ENCODE measurements at places on chromosomes 16 and 17. TPM values are rescaled to one million over a fixed set of nuclear protein-coding genes. Genes with fewer than 3 reads are reported as not detected.

GRCh38 chr16:3133844-3134243, 985 bp upstream of the ZNF213 start:
- no peak for DNase-seq

GRCh38 chr17:46003907-46004748, 5.1 kb downstream of the STH start:
- DNase-seq: no peak

- DNase-seq: peak; percentile 66
Measured at GRCh38 chr16:68972013-68972412, 128.7 kb downstream of the TANGO6 start.

DNA sequence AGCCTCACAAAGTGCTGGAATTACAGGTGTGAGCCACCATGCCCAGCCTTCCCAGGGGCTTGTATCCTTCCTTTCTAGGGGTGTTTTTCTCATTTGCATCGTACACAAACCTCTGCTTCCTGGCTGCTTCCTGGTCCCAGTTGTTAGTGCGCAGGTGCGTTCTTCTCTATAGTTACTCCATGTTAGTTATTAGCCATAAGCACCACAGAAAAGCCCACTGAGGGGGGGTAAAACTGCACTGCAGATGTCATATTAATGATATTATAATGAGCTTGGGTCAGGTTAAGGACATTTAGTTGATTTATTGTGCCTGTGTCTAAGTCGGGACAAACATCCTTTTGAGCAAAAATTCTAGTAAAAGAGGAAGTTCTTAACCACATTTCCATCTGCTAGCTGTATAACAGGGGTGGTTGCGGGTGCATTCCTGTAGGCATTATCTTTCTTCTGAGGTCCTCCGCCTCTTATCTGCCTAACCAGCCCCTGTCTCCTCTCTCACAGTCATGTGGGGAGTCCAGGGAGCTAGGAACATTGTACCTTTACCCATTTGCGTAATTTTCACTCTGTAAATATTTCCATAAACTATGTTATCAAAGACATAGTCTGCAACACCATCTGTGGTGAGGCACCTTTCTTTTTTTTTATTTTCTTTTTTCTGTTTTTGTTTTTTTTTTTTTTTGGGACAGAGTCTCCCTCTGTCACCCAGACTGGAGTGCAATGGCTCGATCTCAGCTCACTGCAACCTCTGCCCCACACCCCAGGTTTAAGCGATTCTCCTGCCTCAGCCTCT, 23.6 kb upstream of the ATF7IP2 start:
- no peak for DNase-seq

DNA sequence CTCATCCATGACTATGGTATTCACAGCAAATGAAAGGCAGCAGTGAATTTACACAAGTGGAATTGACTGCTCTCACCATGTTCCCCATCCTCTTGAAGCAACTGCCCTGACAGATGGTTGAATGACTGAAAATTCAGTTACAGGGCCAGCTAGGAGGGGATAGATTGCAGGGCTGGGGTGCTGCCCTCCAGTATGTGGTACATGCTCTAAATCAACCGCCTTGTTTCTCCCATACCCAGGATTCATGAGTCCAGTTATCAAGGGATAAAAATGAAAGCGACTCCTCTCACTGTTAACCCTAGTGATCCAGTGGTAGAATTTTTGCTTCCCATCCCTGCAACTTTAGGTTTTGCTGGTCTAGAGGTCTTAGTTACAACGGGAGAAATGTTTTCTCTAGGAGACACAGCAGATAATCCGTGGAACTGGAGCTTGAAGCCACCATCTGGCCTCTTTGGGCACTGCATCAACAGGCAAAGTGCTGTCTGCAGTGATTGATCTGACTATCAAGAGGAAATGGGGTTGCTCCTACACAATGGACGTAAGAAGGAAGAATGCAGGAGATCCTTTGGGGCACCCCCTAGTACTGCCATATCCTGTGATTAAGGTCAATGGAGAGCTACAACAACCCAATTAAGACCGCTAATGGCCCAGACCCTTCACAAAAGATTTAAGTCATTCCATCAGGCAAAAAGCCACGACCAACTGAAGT, 32.0 kb downstream of the SCPEP1 start:
- peak; percentile 70 for DNase-seq

DNA sequence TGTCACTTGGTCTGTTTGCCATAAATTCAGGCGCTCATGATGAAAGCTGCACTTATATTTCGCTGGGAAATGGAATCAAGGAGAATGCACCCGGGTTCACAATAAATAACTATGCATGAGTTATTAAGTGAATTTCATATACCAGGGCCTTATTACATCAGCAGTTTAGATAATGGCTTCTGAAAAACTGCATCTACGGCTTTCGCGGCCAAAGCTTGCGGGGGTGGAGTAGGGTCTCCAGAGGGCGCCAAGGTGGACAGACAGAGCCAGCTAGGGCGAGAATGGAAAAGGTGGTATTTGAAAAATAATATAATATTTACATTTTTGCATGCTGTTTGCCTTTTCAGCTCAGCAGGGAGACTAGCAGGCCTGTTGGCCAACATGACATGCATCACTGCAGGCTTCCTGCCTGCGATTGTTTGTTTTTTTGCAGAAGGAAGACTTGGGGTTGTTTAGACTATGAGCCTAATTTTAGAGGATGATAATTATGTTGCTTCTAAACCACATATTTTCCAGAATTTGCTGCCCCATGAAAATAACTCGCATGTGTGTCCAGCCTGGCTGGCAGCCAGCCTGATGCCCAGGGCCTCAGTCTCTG, 173.8 kb upstream of the IRX3 start:
- DNase-seq: no peak

DNA sequence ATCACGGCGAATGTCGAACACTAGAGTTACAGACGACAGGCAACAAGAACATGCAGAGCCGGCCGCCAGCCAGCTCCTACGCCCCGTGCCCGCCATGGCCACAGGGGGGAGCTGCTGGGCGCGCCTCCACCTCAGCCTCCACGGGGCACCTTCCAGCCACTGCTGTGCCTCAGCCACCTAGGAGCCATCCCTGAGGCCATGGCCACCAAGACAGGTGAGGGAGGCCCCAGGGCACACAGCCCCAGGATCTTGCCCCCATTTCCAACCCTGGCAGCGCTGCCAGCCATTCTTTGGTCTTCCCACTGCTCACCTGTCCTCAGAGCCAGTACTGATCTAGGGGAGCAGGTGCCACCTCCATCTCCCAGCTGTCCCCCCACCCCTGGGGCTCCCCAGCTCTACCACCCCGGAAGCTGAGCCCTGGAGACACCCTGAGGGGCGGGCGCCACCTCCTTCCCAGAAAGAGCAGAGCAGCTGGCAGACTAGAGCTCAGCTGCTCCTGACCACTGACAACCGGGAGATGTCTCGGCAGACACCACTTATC, 11.8 kb downstream of the GNPTG start:
- peak; percentile 79 for DNase-seq

GRCh38 chr16:86555704-86556075, 655 bp upstream of the MTHFSD start:
- no peak for DNase-seq

- no peak for DNase-seq
Measured at GRCh38 chr17:58005728-58006559, 1.1 kb downstream of the SRSF1 start.

GRCh38 chr17:79116575-79117368, 42.1 kb downstream of the ENGASE start:
- no peak for DNase-seq

GRCh38 chr16:57797526-57798266, 4.6 kb downstream of the KIFC3 start:
- DNase-seq: peak; percentile 67

DNA sequence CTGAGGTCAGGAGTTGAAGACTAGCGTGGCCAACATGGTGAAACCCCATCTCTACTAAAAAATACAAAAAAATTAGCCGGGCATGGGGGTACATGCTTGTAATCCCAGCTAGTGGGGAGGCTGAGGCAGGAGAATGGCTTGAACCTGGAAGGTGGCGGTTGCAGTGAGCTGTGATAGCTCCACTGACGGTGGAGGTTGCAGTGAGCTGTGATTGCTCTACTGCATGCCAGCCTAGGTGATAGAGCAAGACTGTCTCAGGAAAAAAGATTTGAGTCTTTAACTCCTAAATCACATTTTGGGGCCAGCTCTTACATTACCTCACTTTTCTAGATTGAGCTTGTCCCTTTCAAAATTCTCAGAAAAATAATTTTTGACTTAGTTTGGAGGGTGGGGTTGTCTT, 15.2 kb downstream of the VMP1 start:
- no peak for DNase-seq

DNA sequence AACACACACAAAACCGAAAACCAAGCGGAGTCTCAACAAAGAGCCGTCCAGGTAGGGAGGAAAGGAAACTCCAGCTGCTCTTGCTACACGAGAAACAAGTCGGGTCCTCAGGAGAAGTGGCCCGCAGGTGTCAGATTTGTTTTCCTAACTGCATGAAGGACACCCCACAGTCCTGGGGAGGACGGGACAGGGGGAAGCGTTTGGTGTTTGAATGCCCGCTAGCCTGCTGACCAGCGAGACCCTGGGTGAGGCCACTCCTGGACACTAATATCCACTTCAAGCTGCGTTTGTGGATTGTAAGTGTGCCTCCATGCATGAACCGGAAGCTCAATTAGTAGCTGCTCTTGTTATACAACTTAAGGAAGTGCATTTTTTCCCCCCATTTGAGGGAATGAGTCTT, 299.5 kb downstream of the MAF start:
- DNase-seq: no peak

GRCh38 chr16:57530522-57531252, 5.7 kb downstream of the CCDC102A start:
- peak; percentile 8 for DNase-seq

DNA sequence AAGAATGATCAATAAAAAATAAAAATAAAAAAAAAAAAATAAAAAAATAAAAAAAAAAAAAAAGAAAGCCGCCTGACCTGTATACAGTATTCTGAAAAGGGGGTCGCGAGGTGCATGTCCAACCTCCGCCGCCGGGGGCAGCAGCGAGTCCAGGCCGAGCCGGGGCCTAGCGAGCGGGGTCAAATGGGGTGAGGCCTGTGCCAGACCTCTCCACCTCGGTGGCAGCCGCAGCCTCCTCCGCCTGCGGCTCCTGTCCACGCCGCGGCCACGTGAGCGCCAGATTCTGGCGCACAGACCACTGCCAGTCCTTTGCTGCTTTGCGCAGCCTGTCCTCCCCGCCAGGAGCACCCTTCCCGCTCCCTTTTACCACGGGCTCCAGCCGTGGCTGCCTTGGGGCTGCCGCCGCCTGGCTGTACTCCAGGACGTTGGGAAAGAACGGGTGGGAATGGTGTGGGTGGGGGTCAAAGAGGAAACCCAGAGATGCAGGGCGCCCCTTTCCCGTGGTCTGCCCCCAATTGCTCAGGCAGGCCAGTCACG, 2.4 kb upstream of the BCKDK start:
- DNase-seq: peak; percentile 95

- DNase-seq: no peak
Measured at GRCh38 chr16:30399435-30400186, 4.4 kb downstream of the ZNF48 start.

- no peak for DNase-seq
Measured at GRCh38 chr17:49214676-49215360, 4.3 kb downstream of the ABI3 start.

DNA sequence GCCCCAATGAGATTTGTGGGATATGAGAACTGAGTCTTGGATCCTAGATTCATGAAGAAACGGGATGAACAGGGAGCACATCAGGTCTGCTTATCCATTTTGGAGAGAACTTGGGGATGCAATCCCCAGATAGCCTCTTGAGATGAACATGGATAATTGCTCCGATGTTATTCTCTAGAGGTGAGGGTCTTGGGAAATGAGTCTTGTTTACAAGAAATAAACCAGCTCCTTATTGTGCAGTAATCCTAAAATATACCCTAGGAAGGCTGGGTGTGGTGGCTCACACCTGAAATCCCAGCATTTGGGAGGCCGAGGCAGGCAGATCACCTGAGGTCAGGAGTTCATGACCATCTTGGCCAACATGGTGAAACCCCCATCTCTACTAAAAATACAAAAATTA, at the start of gene OR1D2:
TSS of gene OR1D2 (minus strand) at position 101 of the 400 bp plus-strand sequence. CDS start 11,426 bp downstream, outside the sequence.
- no peak for DNase-seq

GRCh38 chr16:81003610-81004460, 2.9 kb downstream of the CMC2 start:
- no peak for DNase-seq

DNA sequence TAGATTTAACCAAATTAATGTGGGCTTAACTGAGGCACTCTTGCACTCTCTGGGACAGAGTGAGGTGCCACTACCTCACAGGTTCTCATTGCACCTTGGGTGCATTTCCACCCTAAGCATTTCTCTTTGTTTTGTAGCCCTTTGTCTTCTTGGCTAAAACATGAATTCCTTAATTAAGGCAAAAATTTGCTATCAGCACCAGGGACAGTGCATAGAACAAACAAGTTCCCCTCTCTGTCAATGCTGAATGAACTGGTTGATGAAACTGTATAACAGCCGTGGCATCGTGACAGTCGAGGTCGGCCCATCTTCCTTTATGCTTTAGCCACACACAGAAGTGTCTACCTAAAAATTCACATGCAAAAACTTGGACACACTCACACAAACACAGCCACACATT, 74.8 kb downstream of the HS3ST2 start:
- DNase-seq: no peak

- no peak for DNase-seq
Measured at GRCh38 chr17:10286324-10286723, 86.5 kb downstream of the MYH13 start.

DNA sequence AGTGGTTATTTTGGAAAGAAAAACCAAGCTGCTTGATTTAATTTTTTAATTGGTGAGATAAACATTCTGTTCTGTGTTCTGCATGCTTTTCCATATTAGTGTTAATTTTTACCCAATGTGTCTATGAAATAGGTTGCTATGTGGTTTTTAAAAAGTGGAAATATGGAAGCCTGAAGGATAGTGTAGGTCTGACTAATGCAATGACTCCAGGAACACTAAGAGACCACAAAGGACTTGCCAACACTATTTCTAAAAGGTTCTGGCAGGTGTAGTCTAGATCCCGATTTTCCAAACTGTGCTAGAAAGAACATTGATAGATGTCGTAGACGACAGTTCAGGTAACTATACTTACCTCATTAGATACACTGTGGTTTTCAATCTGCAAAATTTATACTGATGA, 877.4 kb upstream of the GOT2 start:
- DNase-seq: no peak

Gene SCIMP
- not detected for total RNA-seq

Gene SLC5A11
- total RNA-seq: not detected

Gene CCR7
- 0.92 TPM for total RNA-seq

Gene OGFOD3
- total RNA-seq: 22.5 TPM

Gene BRICD5
- 15.2 TPM for total RNA-seq

Gene TTLL6
- 3.4 TPM for total RNA-seq

Gene CEMP1
- 0.32 TPM for total RNA-seq

Gene PRDM7
- not detected for total RNA-seq

Gene NPTX1
- total RNA-seq: 15.1 TPM

Gene SIAH1
- total RNA-seq: 29.9 TPM

Gene WNT3
- total RNA-seq: 14.1 TPM

Gene ABI3
- 1.5 TPM for total RNA-seq

Gene FBXO39
- total RNA-seq: not detected

Gene SLC35B1
- total RNA-seq: 55.9 TPM

All from WTC11 (cell line).